IMR-90 (cell line): ENCODE measurements at places on chromosomes 1 and 21. TPM values are rescaled to one million over a fixed set of nuclear protein-coding genes. Genes with fewer than 3 reads are reported as not detected.

GRCh38 chr1:61752921-61753389 is 10.7 kb downstream of the PATJ start:
- no peaks in the 10 kb centered on the region for H3K27me3 ChIP-seq
- no peak overlapping the region for H3K27ac ChIP-seq
- DNase-seq = no peak
- no peaks in the 10 kb centered on the region for H3K36me3 ChIP-seq
- no peak overlapping the region for H3K4me3 ChIP-seq

DNA sequence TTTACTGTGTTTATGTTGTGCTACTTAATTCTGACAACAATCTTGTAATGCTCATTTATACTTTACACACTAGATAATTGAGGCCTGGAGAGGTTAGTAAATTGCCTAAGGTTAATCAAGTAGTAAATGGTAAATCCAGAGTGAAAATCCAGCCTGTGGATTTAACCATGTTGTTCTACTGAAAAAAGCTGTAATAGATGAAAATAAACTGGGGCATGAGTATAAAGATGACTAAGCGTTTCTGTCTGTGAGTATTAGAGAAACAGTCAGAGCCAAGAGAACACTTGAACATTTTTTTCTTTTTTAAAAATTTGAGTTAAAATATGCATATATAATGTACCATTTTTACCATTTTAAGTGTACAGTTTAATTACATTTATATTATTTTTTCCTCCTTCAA is 47.9 kb upstream of the LEPR start:
- H3K36me3 ChIP-seq = no peaks in the 10 kb centered on the region
- no peak for DNase-seq
- H3K4me1 ChIP-seq = no peaks in the 10 kb centered on the region

- no peak overlapping the region for H3K27ac ChIP-seq
- H3K27me3 ChIP-seq = no peaks in the 10 kb centered on the region
- no peaks in the 10 kb centered on the region for H3K36me3 ChIP-seq
- H3K4me3 ChIP-seq = no peak overlapping the region
- H3K4me1 ChIP-seq = no peaks in the 10 kb centered on the region
- DNase-seq = no peak
Measured at GRCh38 chr1:57799490-57800115, 375.7 kb upstream of the DAB1 start.

GRCh38 chr1:46801323-46802055 is 2.6 kb downstream of the CYP4B1 start:
- H3K4me1 ChIP-seq = no peaks in the 10 kb centered on the region
- no peaks in the 10 kb centered on the region for H3K27me3 ChIP-seq

DNA sequence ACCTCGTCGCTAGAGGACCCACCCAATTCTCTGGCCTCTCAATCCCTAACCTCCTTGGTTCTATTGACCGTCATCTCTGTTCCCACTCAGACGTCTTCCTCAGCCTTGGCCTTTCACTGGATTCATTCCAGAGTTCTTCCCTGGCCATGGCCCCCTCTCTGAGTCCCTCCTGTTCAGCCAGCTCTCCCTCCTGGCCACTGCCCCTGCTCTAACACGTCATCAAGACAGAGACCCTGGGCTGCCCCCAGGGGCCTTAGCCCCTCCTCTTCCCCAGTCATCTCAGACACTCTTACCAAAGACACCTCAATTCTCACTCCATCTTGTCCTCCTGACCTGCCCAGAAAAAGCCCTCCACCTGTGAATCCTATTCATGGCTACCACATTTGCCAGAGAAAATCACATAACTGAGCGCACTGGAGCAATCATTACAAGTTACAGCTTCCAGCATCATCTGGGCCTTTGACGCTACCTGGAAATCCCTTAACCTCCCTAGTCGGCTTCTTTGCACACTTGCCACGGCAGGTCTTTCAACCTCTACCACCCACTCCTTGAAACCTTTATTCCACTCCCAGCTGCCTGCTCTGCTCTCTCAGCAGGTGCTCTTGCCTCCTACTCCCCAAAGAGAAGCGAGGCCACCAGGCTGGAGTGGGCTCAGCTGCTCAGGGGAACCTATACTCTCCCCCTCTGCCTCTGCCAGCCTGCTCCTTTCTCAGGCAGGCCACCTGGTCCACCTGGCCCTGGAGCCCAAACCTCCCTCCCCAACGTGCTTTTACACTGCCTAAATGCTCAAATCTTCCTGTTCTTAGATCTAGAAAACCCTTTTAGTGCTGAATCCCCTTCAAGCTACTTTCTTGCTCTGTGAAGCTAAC is 14.0 kb downstream of the DCST2 start:
- no peak overlapping the region for H3K4me3 ChIP-seq
- no peak overlapping the region for H3K27ac ChIP-seq
- peaks cover 16% of the 10 kb centered on the region; the same call in 1 of the 2 replicates for H3K36me3 ChIP-seq
- peaks cover 2% of the 10 kb centered on the region; the same call in 1 of the 2 replicates for H3K27me3 ChIP-seq
- peaks cover 6% of the 10 kb centered on the region; the same call in 1 of the 2 replicates for H3K4me1 ChIP-seq

DNA sequence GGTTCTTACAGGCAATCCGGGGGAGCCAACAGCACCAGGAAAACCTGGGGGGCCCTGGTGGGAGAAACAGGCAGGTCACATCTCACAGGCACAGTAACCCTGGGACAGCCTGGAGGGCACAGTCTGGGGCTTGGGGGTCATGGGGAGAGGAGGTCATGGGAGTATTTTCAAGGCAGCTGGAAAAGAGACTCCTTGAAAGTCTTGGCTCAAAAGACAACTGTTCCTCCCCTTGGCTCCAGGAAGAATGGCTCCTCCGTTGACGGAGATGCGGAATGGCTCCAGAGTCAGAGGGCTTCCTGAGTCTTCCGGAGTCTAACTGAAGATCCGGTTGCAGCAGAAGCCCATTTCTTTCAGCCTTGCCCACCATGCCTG is 25.9 kb upstream of the PEF1 start:
- H3K4me3 ChIP-seq = no peak overlapping the region
- H3K36me3 ChIP-seq = peaks cover 74% of the 10 kb centered on the region

DNA sequence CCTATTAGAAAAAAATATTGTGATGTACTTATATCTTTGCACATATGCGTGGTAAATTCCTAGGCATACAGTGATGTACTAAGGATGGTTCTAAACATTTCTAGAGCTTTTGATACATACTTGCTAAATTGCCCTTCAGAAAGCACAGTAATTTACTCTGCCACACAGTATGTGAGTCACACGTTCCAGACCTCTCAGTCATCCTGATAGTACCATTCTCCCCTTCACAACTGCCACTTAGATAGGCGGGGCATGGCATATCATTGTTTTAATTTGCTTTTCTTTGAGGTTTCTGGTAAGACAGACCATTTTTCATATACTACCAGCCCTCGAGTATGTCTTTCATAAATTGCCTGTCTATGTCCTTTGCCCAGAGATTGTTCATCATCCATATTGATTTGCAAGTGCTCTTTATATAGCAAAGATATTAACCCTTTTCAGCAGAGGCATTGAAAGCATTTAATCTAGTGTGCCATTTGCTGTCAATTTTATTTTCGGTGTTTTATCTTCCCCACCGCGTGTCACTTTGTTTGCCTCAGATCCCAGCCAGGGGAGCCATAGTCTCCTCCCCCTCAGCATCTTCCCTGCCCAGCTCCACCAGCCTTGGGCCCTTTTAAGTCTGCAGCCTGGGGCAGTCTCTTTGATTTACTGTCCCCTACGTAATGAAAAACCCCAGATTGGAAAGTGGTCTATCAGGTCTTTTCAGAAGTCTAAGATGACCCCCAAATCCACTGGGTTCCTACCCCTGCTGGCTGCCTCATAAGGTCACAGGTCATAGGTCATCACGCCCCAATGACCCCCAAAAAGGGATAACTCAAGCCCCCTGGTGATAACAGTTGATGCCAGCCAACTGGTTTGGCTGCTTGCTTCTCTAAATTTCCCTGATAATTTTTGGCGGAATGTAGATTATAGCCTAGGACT is 11.8 kb upstream of the PAX7 start:
- H3K36me3 ChIP-seq = no peaks in the 10 kb centered on the region
- H3K4me1 ChIP-seq = no peaks in the 10 kb centered on the region
- H3K27me3 ChIP-seq = no peaks in the 10 kb centered on the region; the same call in 1 of the 2 replicates
- H3K4me3 ChIP-seq = no peak overlapping the region

GRCh38 chr1:158077411-158078256 is 84.2 kb downstream of the KIRREL1 start:
- H3K4me1 ChIP-seq = peaks cover 2% of the 10 kb centered on the region; the same call in 1 of the 2 replicates
- peaks cover 64% of the 10 kb centered on the region for H3K36me3 ChIP-seq
- H3K4me3 ChIP-seq = no peak overlapping the region
- H3K27me3 ChIP-seq = no peaks in the 10 kb centered on the region
- no peak overlapping the region for H3K27ac ChIP-seq

DNA sequence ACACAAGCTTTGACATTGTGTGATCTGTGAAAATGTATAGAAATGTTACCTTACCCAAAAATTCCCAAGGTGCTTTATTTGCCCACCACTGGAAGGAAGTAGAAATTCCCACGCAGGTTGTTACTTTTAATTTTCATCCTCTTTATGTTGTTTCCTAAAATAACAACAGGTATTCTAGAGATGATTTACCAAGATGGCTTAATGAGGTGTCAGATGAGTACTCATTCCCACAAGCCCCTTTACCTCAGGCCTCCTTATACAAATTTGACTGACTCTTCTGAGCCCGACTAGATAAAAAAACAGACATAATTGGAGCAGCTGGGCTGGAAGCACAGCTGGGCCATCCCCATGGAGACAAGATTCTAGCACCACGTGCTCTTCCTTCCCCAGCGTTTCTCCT is 114.6 kb downstream of the LIPI start:
- no peaks in the 10 kb centered on the region for H3K36me3 ChIP-seq
- no peak for DNase-seq
- no peaks in the 10 kb centered on the region for H3K27me3 ChIP-seq

DNA sequence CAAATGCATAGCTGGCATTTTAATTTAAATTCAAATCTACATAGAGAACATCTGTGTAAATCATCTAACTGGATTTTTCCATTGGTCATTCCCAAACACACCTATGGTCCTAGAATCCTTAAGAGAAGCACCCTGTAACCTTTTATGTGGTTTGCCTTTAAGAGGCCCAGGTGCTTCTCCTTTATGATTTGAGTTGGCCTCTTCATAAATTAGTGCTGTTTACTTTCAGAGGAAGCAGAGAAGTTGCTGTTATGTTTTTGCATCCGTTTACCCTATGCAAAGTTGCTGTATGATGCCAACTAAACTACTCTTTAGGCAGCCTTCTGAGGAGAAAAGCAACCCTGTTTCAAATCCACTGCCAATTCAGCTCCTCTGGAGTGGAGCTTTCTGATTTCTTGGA is 193.8 kb downstream of the HS2ST1 start:
- no peak overlapping the region for H3K4me3 ChIP-seq
- H3K36me3 ChIP-seq = no peaks in the 10 kb centered on the region
- no peaks in the 10 kb centered on the region for H3K27me3 ChIP-seq
- H3K27ac ChIP-seq = no peak overlapping the region

DNA sequence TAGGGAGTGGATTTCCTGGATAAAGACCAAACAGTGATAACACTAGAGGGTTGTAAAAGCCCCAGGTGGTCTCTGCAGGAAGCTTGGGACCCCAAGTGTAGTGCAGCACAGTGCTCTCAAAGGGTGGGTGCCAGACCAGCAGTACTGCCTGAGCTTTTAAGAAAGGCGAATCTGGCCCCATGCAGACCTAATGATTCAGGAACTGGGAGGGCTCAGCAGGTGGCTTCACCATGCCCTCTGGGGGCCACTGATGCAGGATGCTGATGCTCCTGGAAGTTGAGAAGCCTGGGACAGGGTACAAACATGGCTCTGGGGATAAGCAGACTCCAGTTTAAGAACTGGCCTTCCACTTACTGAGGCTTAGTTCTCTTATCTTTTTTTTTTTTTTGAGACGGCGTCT is 29.1 kb upstream of the NEK2 start:
- no peak overlapping the region for H3K4me3 ChIP-seq
- H3K27me3 ChIP-seq = peaks cover 16% of the 10 kb centered on the region
- H3K4me1 ChIP-seq = peaks cover 3% of the 10 kb centered on the region; the same call in 1 of the 2 replicates
- no peak for DNase-seq

DNA sequence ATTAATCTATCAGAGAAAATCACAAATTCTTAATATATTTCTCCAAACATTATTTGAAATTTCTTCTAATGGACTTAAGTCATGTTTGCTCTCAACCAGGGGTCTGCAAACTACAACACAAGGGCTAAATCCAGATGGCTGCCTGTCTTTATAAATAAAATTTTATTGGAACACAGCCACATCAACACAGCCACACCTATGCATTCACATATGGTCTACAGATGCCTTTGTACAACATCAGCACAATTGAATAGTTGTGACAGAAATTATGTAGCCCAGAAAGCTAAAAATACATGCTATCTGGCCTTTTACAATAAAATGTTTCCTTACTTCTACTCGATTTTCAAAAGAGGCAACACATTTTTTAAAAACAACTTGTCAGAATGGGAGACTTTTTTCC is 103.9 kb downstream of the DPYD start:
- no peak overlapping the region for H3K4me3 ChIP-seq
- no peak for DNase-seq
- H3K27ac ChIP-seq = no peak overlapping the region
- H3K4me1 ChIP-seq = peaks cover 2% of the 10 kb centered on the region; the same call in 1 of the 2 replicates
- no peaks in the 10 kb centered on the region for H3K27me3 ChIP-seq
- no peaks in the 10 kb centered on the region for H3K36me3 ChIP-seq

The ST6GALNAC5 gene
- 3.7 and 4.0 TPM in 2 replicates for polyA plus RNA-seq

The SMPDL3B gene
- not detected in 2 replicates for polyA plus RNA-seq

The OPRD1 gene
- not detected in 2 replicates for polyA plus RNA-seq

The TMIGD3 gene
- 0.12 TPM in 1 of 2 replicates, not detected in the other for polyA plus RNA-seq

The LRRC53 gene
- not detected in 2 replicates for polyA plus RNA-seq

The KLF17 gene
- polyA plus RNA-seq = 0.14 and 0.17 TPM in 2 replicates
